Activated T-helper 1 cell treated with anti-CD3 and anti-CD28 coated beads, Interleukin-12 subunit alpha, Interleukin-12 subunit beta, Interleukin-2, Interleukin-4 antibody, amounts not matched to agents 30 ng/mL and 10 ng/mL and 1 ng/mL, durations not matched to agents 14 hours and 24 hours and 36 hours (primary cell): ENCODE measurements at places on chromosomes 13 and 19. TPM values are rescaled to one million over a fixed set of nuclear protein-coding genes. Genes with fewer than 3 reads are reported as not detected.

Gene ZNF211
- 8.3 and 8.4 TPM in 2 replicates for total RNA-seq

Gene CEACAM8
- total RNA-seq: not detected in 2 replicates

Gene LTBP4
- 107 and 116 TPM in 2 replicates for total RNA-seq

Gene CDC42EP5
- total RNA-seq: not detected in 2 replicates

Gene CYP4F11
- not detected in 2 replicates for total RNA-seq

DNA sequence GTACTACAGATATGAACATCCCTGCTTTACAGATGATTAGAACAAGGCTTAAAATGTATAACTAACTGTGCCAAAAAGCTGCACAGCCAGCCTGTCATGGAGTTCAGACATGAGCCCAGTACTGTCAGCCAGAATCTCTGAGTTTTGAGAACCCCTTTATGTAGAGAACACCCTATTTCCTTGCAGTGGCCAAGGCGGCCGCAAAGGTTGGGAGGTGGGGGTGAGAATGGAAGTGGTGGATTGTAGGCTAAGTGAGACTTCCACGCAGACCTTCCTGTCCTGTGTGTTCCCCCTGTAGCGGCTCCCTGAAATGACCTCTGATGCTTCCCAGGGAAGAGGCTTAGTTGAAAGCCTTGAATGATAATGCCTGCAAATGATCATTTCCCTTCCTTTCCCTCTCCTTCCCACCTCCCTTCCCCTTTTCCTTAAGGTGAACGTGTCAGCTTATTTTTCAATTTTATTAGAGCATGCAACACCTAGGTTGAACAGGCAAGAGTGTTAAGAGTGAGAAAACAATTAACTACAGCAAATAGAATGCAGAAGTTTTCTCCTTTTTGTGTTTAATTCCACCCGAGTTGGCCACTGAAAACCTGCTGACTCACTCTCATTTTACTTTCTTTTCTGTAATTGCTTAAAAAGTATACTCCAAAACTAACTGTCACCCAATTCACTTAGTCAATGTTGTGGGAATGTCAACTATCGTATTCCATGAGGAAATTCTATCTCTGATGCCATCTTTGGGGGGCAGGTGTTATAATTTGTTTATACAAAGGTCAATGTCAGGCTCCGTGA is 167.0 kb upstream of the EDNRB start:
- DNase-seq: no peak

- no peak for DNase-seq
Measured at GRCh38 chr19:9847087-9847671, 12.1 kb downstream of the PIN1 start.

DNA sequence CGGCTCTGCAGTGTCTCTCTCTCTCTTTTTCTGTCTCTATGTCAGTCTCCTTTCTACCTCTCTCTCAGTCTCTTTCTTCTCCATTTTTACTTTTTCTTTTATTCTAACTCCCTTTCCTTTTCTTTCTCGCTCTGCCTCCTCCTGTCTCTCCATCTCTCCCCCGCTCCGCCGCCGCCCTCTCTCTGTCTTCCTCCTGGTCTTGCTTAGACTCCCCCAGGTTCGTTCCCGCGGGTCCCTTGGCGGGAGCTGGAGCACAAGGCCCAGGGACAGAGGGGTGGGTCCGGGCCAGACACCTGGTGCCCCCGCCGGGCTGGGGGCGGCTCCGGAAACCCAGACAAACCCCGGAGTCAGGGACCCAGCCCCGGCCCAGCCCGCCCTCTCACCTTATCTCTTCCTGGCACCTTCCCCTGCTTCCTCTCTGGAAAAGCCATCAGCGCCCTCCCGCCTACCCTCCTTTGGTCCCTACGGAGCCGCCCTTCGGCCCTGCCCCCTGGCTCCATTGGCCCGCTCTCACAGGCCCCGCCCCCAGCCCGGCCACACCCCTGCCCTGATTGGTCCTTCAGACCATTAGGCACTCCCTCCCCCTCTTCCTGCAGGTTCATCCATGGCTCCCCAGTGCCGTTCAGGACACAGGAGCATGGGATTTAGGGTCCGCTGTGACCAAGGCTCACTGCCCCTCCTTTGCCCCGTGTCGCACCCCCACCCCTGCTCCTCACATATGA is 15.4 kb upstream of the NOP53 start:
- peak; percentile 50 for DNase-seq

GRCh38 chr13:75353781-75354193 is 128.2 kb downstream of the TBC1D4 start:
- no peak for DNase-seq

- no peak for DNase-seq
Measured at GRCh38 chr13:69565334-69565733, 542.3 kb upstream of the ATXN8OS start.

DNA sequence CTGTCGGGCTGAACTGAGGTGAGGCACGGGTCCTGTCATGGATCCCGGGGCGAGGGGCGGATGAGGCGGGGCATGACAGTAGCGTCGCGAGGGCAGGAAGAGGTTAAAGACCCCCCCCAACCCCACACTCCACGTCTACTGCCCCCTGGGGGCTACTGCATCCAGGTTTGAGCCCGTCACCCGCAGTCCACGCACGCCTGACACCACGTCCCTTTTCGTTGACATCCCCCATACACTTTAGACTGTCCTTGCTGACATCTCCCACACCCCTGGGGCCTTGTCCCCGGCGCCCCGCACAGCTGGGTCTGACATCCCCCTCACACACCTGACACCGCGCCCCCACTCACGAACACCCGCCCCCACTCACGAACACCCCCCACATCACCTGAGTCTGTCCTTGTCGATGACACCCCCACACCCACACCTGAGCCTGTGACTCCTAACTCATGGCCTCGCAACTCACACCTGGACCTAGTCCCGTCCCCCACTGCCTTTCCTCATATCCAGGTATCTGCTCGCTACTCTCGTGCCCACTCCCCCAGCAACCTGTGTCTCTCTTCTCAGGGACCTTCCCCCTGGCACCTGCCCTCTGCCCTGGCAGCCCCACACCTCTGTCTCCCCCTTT is 416 bp downstream of the SLC25A42 start:
- no peak for DNase-seq

- no peak for DNase-seq
Measured at GRCh38 chr19:29245215-29245614, 32.3 kb upstream of the UQCRFS1 start.

DNA sequence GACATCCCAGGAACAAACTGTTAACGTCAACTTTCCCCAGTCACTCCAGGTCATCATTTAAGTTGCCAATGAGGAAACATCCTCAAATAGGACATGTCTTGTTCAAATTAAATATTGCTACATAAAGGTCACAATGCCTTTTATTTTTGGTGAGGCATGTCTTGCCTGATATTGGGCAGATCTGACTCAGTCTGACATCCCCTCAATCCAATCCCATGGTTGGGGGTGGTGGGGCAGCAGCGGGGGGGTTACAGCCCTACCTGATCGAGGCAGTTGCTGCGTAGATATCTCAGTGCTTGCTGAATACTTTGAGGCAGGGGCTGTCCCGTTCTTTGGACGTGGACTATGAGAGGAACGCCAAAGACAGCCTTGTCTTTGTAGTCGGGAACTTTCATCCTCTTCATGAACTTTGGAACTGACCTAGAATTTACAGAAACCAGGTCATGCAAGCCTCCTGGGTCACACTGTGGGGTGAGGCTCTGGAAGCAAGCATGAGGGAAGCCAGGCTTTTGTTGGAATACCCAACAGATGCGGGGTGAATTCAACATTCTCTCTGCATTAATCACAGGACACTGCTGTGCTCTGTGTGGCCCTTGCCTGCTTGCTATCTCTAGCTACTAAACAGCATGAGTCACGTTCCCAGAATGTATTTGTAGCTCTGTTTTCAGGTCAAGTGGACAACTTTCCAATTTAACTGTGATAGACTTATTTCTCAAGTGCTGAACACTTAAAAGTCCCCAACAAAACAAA is 109.8 kb downstream of the KL start:
- DNase-seq: no peak

DNA sequence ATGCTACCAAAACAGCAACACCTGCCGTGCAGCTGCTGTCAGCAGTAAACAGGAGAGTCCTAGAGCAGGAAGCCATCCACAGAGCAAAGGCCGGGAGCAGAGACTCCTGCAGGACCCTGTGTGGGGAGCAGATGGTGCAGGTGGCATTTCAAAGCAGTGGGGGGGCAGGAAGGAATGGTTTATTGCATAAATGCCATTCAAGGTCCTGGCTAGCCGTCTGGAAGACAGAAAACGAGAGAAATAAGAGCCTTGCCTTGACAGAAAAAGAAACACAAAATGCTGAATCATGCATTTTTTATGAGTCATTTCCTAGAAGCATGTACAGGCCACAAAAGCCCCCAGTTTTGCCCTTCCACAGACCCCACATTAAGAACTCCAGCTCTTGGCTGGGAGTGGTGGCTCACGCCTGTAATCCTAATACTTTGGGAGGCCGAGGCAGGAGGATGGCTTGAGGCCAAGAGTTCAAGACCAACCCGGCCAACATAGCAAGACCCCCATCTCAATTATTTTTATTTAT is 5.4 kb downstream of the RSPH6A start:
- no peak for DNase-seq

GRCh38 chr19:18428173-18428786 is 9.1 kb downstream of the SSBP4 start:
- no peak for DNase-seq

GRCh38 chr13:39484506-39485313 is 118.3 kb downstream of the LHFPL6 start:
- DNase-seq: no peak
